Hindlimb muscle (tissue), 1 donor: ENCODE measurements at places on chromosomes 13 and 19.

GRCh38 chr19:22882797-22883196 lies 50.7 kb downstream of the ZNF723 start:
- DNase-seq = no peak

DNA sequence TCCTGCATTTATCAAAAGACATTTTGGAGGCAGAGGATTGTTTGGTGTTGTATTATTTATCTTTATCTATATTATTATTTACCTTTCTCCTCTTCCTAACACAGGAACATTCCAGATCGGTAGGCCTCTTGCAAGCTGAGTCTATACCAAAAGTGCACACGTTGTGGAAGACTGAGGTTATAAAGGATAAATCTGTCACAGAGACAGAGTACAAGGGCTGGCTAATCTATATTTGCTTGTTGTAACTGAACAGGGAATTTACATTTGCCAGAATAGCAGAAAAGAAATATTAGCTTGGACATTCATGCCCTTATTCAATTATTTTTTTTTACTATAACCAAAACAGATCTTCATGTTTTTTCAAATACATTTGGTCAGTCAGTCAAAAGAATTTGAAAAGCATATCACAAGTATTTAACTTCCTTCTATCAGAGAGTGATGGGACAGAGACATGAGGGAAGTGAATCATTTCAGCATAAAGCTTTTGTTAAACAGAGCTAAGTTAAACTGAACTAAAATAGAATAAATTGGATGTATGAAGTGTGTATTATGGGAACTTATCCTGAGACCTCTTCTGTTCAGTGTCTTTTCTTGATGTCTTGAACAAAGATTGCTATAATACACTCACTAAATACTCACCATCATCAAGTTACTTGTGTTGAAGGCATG lies 352.5 kb downstream of the DNAJC15 start:
- no peak for DNase-seq

GRCh38 chr19:23281663-23282276 lies 31.6 kb upstream of the ZNF724 start:
- DNase-seq = no peak

- no peak for DNase-seq
Observed at GRCh38 chr19:8577247-8577646, at the start of gene MYO1F. TSS of gene MYO1F (minus strand) at chr19:8577442. CDS start at chr19:8577309, 133 bp downstream.

- no peak for DNase-seq
Observed at GRCh38 chr19:46517471-46517870, 21.8 kb upstream of the PNMA8B start.

GRCh38 chr13:91241221-91241933 lies 106.1 kb upstream of the MIR17HG start:
- no peak for DNase-seq

DNA sequence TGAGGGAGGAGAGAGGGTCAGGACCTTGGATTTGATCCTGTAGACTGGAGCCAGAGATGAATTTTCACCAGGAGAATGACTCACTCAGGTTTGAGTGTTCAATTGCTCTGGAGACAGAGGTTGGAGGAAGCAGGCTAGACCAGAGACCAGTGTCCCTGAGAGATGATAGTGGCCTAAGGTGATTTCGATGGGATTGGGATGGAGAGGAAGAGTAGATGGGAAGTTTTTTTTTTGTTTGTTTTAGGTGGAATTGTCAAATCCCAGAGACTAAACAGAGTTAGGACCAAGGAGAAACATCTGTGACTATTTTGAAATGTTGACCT lies 2.3 kb downstream of the CEBPG start:
- DNase-seq = no peak

DNA sequence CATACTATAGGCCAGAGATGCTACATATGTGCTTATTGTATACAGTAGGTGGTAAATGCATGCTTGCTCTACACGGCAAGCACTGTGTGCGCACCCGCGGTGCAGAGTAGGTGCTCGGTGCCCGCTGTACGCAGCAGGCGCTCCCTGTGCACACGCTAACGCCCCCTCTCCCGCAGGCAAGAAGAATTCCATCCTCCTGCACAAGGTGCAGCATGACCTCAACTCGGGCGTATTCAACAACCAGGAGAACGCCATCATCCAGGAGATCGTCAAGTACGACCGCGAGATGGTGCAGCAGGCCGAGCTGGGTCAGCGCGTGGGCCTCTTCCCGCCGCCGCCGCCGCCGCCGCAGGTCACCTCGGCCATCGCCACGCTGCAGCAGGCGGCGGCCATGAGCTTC lies 17.7 kb downstream of the POLRMT start:
- no peak for DNase-seq

DNA sequence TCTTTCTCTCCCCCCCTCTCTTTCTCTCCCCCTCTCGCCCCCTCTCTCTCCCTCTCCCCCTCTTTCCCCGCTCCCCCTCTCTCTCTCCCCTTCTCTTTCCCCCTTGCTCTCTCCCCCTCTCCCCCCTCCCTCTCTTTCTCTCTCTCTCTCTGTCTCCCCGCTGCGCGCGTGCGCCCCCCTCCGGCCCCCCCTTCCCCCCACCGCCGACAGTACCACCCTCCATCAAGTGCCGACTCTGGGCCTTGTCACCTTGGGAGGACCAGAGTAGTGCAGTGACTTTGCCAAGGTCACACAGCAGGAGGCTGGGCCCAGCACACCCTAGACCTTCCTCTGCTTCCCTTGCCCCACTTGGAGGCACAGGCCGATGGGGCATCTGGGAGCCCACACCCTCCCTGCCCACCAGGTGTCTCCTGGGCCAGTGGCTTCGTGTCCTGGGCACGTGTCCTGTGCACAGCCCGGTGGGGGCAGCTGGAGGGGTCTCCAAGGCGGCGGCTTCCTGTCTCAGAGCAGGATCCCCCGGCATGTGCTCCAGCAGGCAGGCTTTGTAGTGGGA lies 121.6 kb downstream of the KDM4B start:
- DNase-seq = no peak

GRCh38 chr19:262125-262524 lies 29.1 kb downstream of the PLPP2 start:
- no peak for DNase-seq

GRCh38 chr19:50505856-50506611 lies 5.0 kb downstream of the JOSD2 start:
- no peak for DNase-seq

DNA sequence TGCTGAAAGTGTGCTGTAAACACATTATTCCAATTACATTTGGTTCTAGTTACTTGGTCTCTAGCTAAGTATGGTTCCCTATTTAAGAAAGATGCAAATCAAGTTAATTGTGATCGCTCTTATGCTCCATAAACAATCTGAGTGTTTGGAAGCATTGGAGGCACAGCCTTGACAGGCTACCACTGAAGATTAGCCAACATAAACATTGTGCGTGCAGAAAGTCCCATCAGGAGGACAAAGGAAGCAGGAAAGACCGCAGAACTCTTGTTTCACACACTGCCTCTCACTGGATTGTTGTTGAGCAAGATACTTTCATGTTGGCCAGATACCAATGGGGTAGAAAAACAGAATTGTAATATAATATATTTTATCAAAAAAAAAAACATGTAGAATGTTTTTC lies 814.4 kb downstream of the EFNB2 start:
- DNase-seq = no peak

- DNase-seq = peak; percentile 16
Observed at GRCh38 chr13:110644892-110645521, 29.7 kb downstream of the NAXD start.

DNA sequence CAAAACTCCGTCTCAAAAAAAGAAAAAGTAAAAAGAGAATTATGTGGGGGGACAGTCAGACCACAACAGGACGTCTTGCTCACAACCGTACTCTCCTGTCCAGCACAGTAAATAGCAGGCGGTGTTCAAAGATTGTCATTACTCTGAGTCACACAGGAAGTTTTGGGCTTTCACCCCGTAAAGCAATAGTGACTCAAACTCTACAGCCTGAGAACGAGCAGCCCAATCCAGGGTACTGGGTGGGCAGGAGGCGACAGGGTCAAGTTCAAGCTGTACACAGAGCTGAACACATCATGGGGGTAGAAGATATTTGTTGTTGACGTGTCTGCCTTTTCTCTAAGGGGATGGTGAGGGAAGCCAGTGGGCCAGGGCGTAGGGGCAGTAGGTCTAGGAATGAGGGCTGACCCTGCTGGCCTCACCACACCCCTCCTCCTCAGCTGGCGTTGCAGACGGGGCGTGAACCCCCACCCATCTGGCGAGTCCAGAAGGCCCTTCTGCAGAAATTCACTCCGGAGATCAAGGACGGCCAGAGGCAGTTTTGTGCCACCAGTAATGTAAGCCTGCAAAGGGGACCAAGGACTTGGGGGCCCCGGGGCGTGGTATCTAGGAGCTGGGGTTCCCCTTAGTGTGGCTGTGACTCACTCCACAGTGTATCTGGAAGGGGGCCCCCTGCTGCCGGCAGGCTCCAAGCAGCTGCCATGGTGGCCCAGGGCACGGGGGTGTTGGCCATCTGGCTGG lies 23.3 kb downstream of the PRR12 start:
- DNase-seq = no peak

DNA sequence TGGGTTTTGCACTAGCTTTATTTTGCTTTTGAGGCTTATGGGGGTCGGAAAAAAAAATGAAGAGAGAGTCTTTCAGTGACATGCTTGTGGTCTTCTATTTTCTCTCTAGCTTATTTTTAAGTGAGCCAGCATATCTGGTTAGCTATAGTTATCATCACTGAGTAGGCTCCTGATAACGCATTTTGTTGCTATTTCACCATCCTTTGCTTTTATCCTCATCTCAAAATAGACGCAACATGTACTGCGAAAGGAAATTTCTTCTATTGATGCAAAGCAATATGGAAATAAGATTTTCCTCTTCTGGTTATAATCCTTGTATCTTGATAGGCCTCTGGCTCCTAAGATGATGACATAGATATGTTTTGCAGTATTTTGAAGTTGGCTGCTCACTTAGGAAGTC lies 273.8 kb downstream of the OXGR1 start:
- DNase-seq = no peak

- no peak for DNase-seq
Observed at GRCh38 chr13:52353193-52353592, 52.8 kb downstream of the THSD1 start.

GRCh38 chr19:46660008-46660517 lies 919 bp downstream of the DACT3 start:
- peak; percentile 45 for DNase-seq

- DNase-seq = no peak
Observed at GRCh38 chr13:32581177-32581786, 5.0 kb upstream of the PDS5B start.

- no peak for DNase-seq
Observed at GRCh38 chr13:78485803-78486202, 117.5 kb downstream of the POU4F1 start.

- DNase-seq = peak; percentile 55
Observed at GRCh38 chr19:8445488-8446001, 770 bp downstream of the HNRNPM start.

DNA sequence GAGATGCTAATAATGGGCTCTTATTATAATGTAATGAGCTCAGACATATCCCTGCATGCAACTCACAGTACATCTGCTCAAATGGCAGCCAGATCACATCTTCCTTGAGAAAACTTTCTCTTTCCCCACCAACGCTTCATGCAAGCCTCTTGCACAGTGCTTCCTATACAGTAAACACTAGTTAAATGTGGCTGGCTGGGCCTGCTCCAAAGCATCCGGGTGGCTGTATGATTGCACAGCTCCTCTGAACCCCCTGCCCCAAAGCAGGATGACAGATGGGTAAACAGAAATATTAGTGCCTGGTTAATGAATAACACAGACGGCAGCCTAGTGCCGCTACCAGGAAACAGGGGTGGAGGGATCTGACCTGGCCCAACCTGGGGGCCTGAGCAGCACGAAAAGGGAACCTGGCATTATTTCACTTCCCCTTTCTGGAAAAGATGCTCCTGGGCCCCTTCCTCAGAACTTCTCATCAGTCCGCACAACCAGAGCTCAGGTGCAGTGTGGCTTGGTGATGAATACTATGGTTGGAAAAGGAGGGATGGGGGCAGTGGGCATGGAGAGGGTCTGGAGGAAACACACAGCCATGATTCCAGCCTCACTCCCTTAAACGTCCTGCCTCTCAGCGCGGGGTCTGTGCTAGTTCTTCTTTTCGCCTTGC lies 10.8 kb downstream of the FFAR2 start:
- DNase-seq = no peak

DNA sequence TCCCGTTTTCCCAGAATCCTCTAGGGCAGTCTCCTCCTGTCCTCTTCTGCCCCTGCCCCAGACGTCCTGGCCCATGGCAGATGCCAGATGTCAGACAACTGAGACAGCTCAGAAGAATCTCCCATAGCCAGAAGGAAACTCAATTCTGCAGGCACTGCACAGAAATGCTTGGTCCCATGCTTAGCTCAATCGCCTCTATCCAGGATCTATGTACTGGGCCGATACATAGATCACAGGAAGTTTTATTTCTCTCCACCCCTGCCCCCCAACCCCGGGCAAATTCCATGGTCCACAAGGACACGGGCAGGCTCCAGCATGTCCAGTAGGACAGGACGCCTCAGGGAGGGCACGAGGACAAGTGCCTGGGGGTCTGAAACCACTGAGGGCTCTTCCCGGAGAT lies 4.8 kb downstream of the MBD3 start:
- no peak for DNase-seq

- DNase-seq = peak; percentile 73
Observed at GRCh38 chr19:9075064-9075949, 11.6 kb upstream of the OR1M1 start.

GRCh38 chr13:30652746-30653386 lies 35.1 kb downstream of the USPL1 start:
- no peak for DNase-seq

GRCh38 chr13:59898066-59898465 lies 265.7 kb downstream of the DIAPH3 start:
- no peak for DNase-seq

- no peak for DNase-seq
Observed at GRCh38 chr13:36436811-36437210, 4.5 kb downstream of the CCNA1 start.

GRCh38 chr19:18743784-18744418 lies 47.2 kb downstream of the COMP start:
- DNase-seq = no peak

- DNase-seq = no peak
Observed at GRCh38 chr19:5680084-5680436, 256 bp downstream of the MICOS13 start.

GRCh38 chr19:15640294-15640903 lies at the start of gene CYP4F3:
TSS of gene CYP4F3 (plus strand) at chr19:15640897. CDS start at chr19:15641416, 519 bp downstream.
- peak; percentile 13 for DNase-seq

DNA sequence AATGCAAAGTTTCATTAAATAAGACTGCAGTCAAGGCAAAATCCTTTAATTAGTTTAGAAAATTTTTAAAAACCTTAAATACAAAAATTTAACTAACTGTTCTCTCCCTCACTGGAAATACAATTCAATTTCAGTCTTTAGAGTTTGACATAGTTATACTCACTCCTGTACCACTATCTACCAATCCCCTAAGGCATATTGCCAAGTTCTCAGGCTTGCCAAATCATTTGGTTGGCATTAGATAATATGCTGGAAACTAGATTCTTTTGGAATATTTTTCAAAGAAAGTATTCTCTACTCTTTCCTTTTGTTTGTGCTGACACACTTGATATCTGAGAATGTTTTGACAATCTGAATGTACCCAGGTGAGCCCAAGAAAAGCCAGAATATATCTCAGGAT lies 77.2 kb downstream of the TSC22D1 start:
- DNase-seq = no peak

GRCh38 chr19:40813182-40813581 lies 14.2 kb downstream of the EGLN2 start:
- DNase-seq = no peak

GRCh38 chr19:38932425-38933179 lies 1.9 kb downstream of the MRPS12 start:
- no peak for DNase-seq
